Activated T-helper 17 cell treated with anti-CD3 and anti-CD28 coated beads, Interleukin-2, amount 50 U/mL, for 72 hours (primary cell): ENCODE measurements at places on chromosomes 7 and 10. TPM values are rescaled to one million over a fixed set of nuclear protein-coding genes. Genes with fewer than 3 reads are reported as not detected.
A peak's percentile ranks its signal among the peaks of the same experiment; 100 is the strongest.

Gene LMTK2
- total RNA-seq = 8.6 TPM

Gene FAM3C
- 22.8 TPM for total RNA-seq

Gene SMO
- total RNA-seq = 0.08 TPM

Gene ADIRF
- not detected for total RNA-seq

Gene AKR1C4
- 0.71 TPM for total RNA-seq

Gene LRRC18
- total RNA-seq = not detected

Gene ICA1
- total RNA-seq = 9.7 TPM

Gene CLDN4
- not detected for total RNA-seq

Gene DPYSL4
- total RNA-seq = 14.3 TPM

- ATAC-seq = peak; percentile 17
Measured at GRCh38 chr10:26446258-26446657, 8.1 kb downstream of the APBB1IP start.

- ATAC-seq = no peak
Measured at GRCh38 chr7:154912871-154913637, 89.9 kb downstream of the PAXIP1 start.

DNA sequence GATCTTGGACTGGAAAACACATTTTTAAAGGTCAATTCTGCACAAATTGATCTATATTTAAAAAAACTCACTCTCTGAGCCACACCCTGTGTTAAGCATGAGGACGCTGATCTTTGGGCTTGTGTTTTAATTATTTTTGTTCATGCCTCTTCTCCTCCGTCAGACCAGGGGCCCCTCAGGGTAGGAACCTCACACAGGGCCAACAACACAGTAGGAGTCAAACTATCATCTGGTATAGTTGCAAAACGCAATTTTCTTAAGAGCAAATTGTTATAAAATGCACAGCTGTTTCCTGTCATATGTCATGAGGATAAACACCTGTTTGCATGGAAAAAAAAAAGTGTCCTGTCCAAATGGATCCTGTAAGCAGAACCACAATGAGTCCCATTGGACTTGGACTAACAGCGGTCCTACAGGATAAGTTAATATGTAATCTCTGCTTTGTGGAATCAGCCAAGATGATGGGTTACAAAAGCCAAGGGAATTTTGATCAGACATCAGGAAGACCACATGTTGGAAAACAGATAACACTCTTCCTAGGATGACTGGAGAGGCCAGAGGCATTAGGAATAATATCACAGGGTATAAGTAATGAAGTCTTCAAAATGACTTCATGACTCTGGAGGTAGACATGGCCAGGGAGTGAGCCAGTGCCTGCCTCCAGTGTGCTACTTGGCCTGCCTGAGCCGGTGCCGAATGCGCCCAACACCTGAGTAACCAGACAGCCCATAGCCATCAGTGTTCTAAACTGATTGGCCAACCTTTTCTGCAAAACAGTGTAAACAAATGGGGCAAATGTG is 184.9 kb upstream of the ADCY1 start:
- no peak for ATAC-seq

- no peak for ATAC-seq
Measured at GRCh38 chr7:46613116-46613515, 692.0 kb upstream of the IGFBP3 start.

DNA sequence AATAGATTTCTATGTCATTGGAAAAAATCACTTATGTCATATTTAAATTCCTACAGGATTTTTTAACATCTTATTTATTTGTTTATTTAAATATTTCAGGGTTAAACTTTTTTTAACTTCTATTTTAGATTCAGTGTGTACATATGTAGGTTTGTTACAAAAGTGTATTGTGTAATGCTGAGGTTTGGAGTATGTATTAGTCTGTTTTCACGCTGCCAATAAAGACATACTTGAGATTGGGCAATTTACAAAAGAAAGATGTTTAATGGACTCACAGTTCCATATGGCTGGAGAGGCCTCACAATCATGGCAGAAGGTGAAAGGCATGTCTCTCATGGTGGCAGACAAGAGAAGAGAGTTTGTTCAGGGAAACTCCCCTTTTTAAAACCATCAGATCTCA is 65.4 kb downstream of the MGAM2 start:
- no peak for ATAC-seq

GRCh38 chr10:90560331-90560730 is 297.5 kb downstream of the HTR7 start:
- no peak for ATAC-seq

DNA sequence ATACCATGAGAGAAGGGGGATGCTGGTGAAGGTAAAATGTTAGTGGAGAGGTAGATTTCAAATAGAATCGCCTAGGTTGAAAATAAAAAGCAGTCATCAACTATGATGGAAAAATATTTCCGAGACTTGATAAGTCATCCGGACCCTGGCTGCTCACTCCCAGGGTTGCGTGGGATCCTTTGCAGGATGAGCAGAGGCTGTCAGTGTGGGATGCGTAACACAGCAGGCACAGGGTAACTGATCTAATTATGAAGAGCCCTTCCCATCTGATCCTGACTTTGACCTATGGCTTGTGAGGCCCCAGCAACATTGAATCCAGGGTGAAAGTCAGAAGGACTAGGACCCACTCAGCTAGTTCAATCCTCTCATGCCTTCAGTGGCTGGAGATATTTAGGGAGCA is 236.9 kb downstream of the DPP6 start:
- ATAC-seq = no peak

- ATAC-seq = no peak
Measured at GRCh38 chr7:99651290-99651689, 28.5 kb downstream of the CYP3A5 start.

DNA sequence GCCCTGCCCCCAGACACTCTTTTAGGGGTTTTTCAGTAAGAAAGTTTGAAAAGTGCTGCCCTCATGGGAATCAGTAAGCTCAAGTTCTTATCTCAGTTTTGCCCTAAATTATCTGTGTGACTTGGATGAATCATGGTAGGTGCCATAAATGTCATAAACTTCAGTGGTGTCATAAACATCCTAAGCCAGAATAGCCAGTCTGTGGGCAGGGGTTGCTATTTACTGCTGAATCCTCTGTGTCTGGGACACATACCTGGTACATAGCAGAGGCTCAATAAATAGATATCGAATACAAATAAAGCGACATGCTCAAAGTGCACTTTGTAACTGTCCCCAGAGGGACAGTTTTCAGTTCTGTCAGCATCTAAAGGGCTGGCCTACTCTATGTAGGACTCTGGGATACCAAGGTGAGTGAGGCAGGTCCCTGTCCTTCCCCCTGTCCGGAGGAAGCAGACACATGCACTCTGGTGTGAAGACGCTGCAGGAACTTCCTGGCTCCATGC is 502.1 kb downstream of the RPS24 start:
- ATAC-seq = peak; percentile 47

DNA sequence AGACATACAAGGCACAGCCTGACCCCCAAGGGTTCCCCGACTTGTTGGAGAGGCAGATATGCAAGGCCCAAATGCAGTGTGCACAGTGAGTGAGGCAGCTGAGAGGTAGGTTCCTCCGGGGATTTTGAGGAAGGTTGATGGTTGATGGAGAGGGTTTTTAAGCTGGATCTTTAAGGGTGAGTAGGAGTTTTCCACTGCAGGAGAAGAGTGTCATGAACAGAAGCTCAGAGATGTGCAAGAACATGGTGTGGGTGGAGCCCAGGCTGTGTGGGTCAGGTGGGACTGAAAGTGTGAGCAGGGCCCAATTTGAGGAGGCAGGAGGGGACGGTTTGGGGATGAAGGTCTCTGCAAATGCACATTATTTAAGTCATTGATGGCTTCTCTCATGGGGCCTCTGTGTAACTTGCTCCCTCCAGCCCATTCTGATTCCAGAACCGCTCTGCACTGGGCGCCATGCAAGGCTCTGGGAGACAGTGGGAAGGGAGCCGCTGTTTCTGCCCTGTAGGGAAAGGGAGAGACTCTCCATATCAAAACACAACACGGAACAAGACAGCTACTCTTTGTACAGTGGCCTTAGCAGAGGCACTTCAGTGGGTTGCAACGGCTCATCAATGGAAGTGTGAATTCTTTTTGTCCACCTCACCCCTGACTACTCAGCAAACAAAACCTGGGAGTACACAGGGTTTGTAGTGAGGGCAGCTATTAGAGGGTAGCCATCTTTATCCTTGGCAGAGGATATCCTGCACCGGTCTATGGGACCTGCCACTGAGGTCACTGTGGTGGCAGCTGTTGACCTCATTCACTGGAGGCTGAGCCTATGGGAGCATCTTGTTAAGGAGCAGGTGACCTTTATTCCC is 29.7 kb downstream of the RAMP3 start:
- no peak for ATAC-seq

DNA sequence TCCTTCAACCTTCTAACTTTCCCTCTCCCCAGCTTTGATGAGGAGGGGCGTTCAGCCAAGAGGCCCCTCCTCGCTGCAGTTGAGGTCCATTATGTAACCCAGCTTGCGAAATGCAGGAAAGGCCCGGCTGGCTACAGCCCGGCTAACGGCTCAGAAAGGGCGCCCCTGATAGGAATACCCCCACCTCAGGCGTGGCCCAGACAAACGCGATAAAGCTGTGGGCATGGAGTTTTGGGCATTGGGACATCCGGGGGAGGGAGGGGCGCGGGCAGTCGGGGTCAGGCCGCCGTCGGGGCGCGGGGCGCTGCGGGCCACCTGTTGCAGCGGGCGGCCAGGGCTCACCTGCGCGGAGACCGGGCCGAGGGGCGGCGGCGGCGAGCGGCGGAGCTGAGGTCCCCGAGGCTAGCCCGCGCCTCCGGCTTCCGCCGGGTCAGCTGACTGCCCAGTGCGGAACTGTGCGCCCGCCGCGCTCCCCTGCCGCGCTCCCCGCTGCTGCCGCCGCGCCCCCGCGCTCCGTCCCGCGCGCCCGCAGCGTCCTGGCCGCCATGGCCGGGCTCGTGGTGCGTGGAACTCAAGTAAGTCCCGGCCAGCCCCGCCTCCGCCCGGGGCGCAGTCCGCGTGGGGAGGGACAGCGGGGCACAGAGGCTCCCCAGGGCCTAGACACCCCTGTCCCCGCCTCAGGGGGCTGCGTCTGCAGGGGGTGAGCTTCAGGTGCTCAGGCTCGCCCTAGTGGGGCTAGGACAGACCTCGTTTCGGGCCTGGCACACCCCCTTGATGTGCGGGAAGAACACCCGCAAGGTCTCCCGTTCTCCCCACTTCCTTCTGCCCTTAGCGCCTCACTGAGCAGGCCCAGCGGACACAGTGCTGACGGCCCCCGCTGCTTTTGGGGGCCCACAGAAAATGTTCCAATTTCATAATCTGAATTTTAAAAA is at the start of gene LRMDA:
Gene LRMDA, plus strand, starts transcription at position 445 of the 932 bp plus-strand sequence.
- ATAC-seq = no peak

GRCh38 chr10:110023785-110024465 is 16.1 kb downstream of the ADD3 start:
- ATAC-seq = no peak

DNA sequence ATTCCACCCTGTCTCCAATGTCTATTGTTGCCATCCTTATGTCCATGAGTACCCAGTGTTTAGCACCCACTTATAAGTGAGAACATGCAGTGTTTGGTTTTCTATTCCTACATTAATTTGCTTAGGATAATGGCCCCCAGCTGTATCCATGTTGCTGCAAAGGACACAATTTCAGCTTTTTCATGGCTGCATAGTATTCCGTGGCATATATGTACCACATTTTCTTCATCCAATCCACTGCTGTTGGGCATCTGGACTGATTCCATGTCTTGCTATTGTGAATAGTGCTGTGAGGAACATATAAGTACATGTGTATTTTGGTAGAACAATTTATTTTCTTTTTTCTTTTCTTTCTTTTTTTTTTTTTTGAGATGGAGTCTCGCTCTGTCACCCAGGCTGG is 68.2 kb downstream of the TMEM178B start:
- ATAC-seq = no peak

DNA sequence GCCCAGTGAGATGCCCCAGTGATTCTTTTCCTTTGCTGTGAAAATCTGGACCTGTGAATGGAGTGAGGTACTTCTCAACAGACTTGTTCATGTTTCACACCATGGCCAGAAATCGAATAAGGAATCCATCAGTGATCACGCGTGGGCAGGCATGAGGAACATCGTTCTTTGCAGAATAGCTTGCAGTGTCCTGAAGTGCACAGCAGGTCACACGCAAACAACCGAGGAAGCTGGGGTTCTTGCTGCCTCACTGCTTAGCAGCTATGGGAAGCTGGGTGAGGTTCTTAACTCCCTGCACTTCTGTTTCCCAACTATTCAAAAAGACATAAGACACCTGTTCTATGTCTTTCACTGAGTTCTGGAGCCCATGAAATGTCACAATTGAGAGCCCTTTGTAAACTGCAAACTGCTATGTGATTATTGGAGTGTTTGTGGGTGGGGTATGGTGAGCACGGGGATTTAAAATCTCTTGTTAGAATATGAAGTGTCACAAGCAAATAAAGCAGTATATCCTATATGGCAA is 253.4 kb downstream of the KIAA1217 start:
- ATAC-seq = no peak

GRCh38 chr10:100993986-100994708 is 5.5 kb upstream of the LZTS2 start:
- no peak for ATAC-seq

DNA sequence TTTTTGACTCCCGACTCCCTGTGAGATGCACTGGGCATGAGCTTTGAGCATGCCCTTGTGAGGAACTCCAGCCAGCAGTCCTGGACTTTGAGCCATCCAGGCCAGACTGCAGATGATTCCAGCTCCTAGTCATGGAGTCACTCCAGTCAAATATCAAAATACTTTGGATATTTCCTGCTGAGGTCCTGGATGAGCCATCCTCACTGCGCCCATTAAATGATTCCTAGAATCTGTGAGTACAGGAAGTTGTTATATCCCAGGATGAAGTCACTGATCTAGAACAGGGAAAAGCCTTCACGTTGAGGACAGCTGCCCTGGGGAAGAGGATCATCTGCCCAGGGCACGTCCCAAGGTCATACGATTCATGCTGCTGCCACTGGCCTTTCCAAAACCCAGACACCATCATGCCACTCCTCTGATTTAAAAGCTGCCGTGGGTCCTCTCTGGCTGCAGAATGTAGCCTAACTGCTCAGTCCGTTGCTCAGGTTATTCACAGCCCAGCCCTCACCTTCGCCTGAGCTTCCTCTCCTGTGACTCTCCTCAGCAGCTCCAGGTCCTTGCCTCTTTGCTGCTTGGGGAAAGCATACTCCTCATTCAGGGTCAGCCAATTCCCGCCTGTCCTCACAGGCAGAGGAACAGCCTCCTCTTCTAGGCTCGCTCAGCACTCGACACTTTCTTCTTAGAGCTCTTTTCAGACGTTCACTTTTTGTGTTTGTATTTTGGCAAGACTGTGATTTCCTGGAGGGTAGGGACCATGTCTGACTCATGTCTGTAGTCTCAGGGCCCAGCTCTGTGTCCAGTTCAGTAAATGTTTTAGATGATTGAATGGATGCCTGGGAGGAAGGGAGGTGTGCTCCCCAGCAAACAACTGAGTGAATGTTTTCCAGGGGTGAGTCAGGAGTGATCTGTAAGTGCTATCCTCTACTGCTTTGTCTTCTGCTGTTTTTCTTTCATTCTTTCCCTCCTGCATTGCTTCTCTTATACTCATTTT is 157.8 kb downstream of the SNX10 start:
- ATAC-seq = no peak

- ATAC-seq = no peak
Measured at GRCh38 chr10:109993551-109994330, 14.0 kb upstream of the ADD3 start.

- no peak for ATAC-seq
Measured at GRCh38 chr7:98321301-98321700, 39.8 kb downstream of the BRI3 start.
